ENCODE measurements at places on chromosomes 2 and 18.
A peak's percentile ranks its signal among the peaks of the same experiment; 100 is the strongest.

DNA sequence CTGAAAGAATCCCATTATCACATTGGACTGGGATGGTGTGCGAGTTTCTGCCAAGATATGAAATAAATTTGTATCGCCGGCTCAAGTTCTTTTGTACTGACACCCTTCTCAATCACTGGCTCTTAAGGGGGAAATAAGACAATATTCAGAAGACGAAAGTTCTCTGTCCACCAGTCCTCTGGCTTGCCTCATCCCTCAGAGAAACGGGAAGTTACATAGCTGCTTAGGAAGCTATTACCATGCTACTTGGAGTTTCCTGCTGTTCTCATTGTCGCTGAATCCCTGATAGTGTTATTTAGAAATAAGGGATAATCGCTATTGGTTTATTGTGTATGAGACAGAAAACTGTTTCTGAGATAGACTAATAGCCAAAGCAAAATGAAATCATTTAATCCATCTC lies 205.0 kb upstream of the ZNF521 start:
- no peak for DNase-seq

DNA sequence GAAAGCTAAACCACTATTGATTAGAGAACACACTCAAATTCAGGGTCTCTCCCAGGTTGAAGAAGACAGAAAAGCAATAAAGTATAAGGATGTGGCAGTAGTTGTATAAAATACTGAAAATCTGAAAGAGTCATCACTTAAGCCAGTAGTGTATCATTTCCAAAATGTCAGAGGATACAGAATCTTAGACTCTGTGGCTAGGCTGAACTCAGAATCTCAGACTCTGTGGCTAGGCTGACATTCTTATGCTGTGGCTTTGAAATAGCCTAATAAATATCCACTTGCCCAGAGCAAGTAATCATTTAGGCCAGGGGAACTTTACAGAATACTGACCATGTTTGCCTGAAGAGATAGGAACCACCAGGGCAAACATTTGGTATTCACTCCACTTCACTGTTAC lies 13.1 kb downstream of the MCFD2 start:
- DNase-seq = no peak

DNA sequence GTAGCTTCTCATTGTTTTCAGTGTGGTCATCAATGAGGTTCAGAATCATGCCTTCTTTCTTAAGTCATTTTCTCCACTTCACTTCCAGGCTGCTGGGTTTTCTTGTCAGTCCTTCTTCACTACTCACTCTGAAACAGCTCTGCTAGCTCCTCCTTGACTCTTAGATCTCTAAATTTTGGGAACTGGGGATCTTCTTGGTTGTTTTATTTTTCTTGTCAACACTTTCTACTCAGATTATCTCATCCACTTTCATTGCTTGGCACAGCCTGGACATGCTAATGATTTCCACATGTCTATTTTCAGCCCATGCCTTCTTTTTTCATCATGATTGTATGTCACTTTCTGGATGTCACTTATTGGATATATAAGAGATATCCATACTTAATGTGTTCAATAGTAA lies 517.8 kb upstream of the DSEL start:
- peak; percentile 19 for DNase-seq

GRCh38 chr2:207255565-207256470 lies 90.1 kb upstream of the KLF7 start:
- no peak for DNase-seq

- no peak for DNase-seq
These were observed 356.9 kb upstream of the SMIM21 start for GRCh38 chr18:75784390-75784789.

DNA sequence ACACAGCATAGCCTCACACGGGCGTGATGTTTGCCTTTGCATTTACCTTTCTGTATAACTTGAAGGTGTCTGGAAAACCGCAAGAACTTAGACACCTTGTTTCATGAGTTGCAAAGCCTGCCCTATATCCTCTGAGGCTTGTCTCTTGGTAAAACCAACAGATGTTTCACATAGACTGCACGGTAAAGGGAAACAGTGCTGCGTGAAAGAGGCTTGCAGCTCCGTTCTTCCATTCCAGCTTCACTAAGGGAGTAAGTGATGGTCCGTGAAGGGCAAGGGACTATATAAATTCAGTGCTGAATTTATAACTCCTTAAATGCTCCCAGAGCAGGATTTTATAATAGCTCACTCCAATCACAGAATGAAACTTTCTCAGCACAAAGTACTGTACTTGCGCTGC lies 360.5 kb downstream of the SOX11 start:
- DNase-seq = no peak

DNA sequence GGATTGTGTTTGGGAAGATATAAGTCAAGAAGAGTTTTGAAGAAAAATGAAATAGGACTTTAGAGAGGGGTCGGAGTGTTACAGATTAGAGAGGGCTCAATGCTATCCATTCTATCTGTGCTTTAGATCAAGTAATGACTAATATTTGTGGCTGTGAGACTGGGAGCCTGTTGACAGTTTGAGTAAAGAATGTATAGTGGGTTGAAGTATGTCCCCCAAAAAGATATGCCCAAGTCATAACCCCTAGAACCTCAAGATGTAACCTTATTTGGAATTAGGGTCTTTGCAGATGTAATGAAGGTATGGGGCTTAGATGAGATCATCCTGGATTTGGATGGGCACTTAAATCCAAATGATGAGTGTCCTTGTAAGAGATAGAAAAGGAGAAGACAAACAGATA lies 55.3 kb upstream of the SERPINE2 start:
- no peak for DNase-seq

DNA sequence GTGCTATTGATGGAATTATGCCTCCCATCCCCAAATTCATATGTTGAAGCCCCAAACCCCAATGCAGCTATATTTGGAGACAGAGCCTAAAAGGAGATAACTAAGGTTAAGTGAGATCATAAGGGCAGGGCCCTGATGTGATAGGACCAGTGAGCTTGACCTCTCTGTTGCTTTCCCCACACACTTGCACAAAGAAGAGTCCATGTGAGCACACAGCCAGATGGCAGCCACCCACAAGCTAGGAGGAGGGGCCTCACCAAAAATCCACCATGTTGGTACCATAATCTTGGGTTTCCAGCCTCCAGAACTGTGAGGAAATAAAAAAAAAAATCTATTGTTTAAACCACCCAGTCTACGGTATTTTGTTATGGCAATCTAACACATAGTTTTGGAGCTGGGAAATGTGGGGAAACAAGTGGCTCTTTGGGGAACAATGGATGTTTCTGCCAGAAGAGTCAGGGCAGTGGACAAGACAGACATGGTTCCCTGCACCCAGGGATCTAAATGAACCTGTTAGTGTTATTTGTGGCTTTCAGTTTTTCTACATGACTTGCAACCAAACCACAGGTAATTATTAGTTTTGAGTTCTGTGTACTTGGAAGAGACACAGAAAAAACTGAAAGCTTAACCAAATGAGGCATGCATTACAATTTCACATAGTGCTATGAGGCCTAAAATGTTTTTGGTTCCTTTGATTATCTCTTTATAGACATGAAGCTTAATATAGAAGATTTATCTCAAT lies 259.1 kb downstream of the LTBP1 start:
- DNase-seq = no peak

- peak; percentile 50 for DNase-seq
These were observed 58.3 kb downstream of the FBXO36 start for GRCh38 chr2:229980431-229981184.

GRCh38 chr2:64770781-64771334 lies 117.1 kb upstream of the SERTAD2 start:
- no peak for DNase-seq

GRCh38 chr2:234702731-234703225 lies 205.9 kb upstream of the ARL4C start:
- no peak for DNase-seq

DNA sequence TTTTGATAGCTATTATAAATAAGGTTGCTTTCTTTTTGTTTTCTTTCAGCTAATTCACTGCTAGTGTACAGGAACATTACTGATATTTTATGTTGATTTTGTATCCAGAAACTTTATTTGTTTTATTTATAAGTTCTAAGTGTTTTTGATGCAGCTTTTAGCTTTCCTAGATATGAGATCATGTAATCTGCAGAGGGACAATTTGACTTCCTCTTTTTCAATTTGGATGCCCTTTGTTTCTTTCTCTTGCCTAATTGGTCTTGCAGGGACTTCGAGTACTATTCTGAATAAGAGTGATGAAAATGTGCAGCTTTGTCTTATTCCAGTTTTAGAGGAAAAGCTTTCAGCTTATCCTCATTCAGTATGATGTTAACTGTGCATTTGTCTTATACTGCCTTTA lies 643.4 kb upstream of the CDH2 start:
- DNase-seq = no peak

DNA sequence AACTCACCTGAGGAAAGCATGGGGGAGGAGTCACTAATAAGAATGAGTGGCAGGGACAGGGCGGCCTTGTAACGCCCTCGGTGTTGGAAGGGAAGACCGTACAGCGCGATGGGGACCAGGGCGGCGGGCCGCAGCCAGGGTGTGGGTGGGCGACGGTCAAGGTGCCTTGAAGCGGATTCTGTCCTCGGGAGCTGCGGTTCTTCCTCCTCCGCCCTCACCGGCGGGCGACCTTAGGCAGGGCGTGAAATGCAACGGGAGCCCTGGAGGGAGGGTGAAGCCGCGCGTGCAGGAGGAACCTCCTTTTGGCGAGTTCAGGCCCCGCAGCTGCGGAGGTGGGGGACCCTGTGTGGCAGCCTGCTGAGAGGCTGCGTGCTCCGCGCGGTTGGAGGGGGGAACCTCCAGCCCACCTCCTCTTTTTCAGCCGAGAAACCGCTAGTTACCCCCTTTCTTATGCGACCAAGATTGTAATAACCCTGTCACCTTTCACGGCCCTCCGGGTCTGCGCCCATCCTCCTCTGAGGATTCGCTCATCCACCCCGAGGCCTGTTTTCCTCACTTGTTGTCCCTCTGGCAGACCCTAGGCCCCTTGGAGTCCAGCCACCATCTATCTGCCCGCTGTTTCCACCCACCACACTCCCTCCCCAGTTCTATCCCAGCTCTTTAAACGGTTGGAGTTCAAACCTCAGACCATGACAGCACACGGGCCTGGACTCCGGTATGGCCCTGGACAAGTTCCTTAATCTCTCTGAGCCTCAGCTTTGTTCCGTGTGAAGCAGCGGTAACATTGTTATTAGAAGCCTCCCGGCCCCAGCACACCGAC lies 823 bp upstream of the RNU2-63P start:
- no peak for DNase-seq

DNA sequence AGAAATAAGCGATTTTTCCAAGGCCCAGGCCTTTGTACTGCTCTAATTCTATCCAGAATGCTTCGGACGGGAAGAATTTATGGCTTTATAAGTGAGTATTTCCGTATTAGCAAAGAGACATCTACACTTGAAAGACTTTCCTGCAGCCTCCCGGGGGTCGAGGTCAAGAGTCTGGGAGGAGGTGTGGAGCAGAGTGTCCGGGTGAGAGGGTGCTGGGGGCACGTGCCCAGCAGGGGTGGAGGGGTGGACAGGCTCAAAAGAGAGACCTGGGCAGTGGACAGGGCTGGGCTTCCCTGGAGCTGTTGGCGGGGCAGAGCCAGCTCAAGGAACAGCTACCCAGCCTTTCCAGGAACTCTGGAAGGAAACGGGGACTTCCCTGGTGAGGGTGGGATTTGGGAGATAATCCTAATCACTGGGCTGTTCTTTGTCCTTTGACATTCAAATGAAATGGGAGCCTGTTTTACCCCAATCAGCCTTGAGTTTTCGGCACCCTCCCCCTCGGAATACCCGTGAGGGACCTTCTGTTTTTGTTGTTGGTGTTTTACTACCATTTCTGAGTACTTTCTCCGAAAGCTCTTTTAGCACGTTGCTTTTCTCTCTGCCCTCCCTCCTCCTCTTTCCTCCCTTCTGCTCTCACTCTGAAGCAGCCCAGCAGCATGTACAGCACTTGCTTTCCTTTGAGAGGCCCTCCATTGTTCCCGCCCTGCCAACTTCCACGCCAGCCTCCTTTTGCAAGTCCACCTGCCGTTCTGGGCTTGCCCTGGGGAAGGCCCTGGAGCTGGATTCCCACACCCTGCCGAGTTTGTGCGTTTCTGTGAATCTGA lies 164.7 kb downstream of the AGAP1 start:
- no peak for DNase-seq

DNA sequence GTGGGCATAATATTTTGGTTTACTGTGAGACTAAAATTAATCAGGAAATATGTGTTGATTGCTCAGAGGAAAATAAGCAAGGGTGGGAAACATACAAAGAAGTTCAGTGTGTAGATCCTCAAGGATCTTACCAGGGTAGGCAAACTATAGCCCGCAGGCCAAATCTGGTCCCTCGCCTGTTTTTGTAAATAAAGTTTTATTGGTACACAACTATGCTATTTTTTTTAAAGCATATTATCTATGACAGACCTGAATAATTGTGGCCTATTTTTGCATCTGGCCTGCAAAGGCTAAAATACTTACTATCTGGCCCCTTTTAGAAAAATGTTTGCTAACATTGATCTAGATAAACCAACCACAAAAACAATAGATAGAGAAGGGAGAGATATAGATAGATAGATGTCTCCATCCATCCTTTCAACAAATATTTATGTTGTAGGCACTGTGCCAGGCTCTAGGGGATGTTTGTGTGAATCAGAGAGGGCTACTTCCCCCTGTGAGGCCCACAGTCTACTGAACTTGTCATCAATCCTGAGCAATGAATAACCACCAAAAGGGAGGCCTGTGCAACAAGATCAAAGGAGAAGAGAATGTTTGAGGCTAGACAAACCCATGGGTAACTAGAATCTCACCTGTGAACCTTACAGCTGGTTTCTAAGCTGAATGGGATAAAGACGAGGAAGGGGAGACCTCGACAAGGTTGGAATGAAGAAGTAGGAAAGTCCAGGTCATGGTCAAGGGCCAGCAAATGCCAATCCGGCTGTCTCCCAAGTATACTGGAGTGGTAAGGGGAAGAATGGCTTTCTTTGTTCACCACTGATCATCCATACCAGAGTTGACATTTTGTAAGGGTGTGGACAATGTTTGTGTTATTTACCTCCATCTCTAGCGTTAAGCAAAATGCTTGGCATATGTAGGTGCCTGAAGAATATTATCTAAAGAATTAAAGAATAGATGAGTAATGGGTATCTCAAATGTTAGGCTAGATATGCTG lies 23.6 kb downstream of the ALPK2 start:
- DNase-seq = no peak

DNA sequence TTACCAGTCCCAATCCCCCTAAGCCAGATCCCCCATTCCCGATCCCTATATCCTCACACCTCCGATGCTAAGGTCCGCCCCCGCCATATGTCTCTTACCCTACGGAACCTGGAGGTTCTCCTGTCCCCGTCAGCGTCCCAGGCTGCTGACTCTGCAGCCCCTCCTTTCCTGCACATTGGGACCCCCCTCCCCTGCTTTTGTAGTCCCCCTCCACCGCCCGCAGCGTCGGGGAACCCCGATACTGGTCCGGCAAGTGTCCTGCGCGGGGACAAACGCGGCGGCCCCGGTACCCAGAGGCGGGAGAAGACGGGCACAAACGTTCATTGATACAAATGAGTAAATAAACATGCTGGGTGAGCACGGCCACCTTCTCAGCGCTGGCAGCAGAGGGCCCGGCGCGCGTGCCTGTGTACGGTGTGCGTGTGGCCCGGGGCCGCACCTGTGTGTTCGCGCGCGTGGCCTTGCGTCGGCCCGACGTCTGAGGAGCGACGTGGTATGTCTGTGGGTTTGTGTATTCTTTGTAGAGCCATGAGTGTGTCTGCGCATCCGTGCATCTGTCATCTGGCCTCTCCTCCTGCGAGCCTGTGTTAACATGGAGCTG lies 2.0 kb upstream of the CYP26B1 start:
- no peak for DNase-seq

- DNase-seq = no peak
These were observed 1549.7 kb upstream of the ACVR2A start for GRCh38 chr2:146295080-146295670.

- no peak for DNase-seq
These were observed 7.7 kb downstream of the LPIN1 start for GRCh38 chr2:11753886-11754699.

- no peak for DNase-seq
These were observed 1607.8 kb upstream of the PIK3C3 start for GRCh38 chr18:40347261-40347660.

Data from forelimb muscle (tissue), 1 donor.